ENCODE measurements at places on chromosomes 3 and 15. TPM values are rescaled to one million over a fixed set of nuclear protein-coding genes. Genes with fewer than 3 reads are reported as not detected.

GRCh38 chr3:127206611-127207516 lies 13.9 kb downstream of the PRR23E start:
- DNase-seq, result no peak

- DNase-seq, result no peak
These were observed 355.3 kb upstream of the ZNF385D start for GRCh38 chr3:22106213-22106896.

DNA sequence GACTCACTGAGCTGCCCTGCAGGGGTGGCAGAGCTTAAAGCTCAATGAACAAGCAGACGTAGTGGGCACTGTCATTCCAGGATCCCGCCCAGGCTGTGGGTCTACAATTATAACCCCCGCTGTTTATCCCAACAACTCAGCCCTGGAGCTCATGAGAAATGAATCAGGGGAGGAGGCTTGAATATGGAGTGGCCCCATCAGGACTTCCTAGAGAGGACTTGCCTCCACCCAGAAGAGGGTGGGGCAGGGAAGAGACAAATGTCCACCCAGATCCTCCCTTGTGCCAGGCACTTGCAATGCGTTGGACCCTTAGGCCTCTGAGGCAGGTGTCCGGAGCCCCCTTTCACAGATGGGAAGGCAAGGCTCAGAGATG lies 33.0 kb downstream of the SLC6A20 start:
- DNase-seq, result no peak

GRCh38 chr3:57046101-57046765 lies 14.2 kb upstream of the SPATA12 start:
- no peak for DNase-seq

GRCh38 chr3:192875971-192876565 lies 41.6 kb downstream of the MB21D2 start:
- peak; percentile 59 for DNase-seq

DNA sequence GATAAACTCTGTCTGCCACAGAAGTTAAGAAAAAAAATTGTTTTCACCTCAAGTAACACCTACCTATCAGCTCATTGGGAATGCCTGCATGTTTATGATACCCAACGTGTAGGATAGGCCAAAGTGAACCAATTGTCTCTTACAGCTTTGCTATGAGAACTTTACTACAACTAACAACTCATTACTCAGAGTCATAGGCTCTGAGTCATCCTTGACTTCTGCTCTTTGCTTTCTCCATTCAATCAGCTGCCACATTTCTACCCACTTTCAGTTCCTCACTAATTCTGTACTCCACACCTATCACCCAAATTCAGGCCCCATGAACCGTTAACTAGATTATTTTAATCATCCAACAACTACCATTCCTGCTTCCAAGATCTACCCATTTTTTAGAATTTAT lies 843.9 kb downstream of the TUSC7 start:
- DNase-seq, result peak; percentile 68

- DNase-seq, result no peak
These were observed 51.7 kb downstream of the UBP1 start for GRCh38 chr3:33388374-33389100.

DNA sequence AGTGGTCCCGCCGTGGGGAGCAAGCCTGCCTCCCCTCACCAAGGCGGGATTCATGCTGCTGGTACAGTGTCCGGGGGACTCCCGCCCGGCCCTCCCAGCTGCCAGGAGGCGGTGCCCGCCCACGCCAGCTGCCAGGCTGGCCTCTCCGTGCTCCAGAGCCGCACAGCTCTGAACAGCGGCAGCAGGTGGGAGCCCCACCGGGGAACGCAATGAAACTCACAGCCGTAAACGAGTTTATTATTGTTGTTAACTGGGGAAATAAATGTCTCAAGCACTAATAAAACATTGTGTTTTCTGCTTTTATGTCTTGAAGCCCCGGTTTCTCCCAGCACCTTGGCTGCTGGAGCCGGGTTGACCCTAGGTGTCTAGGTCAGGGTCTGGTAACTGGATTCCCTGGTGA lies 317.7 kb upstream of the TLE3 start:
- no peak for DNase-seq

GRCh38 chr3:179196098-179196497 lies 47.9 kb downstream of the PIK3CA start:
- DNase-seq, result peak; percentile 86

DNA sequence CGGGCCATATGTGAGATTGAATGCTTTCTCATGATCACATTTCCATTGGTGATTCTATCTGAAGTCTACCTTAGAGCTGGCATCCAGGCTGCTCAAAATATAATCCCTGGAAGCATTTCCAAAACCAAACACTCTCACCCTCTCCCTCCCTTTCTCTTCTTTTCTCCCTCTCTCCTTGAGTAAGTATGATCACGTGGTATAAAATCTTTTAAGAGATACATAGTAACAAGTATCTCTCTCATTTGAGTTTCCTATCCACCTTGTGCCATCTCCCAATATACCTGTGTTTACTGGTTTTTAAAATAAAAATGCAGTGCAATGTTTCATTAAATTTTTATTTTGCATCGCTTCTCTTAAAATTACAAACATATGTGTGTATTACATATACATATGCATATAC lies 350.9 kb upstream of the KCNH8 start:
- DNase-seq, result no peak

GRCh38 chr3:30764891-30765290 lies 129.6 kb downstream of the GADL1 start:
- no peak for DNase-seq

DNA sequence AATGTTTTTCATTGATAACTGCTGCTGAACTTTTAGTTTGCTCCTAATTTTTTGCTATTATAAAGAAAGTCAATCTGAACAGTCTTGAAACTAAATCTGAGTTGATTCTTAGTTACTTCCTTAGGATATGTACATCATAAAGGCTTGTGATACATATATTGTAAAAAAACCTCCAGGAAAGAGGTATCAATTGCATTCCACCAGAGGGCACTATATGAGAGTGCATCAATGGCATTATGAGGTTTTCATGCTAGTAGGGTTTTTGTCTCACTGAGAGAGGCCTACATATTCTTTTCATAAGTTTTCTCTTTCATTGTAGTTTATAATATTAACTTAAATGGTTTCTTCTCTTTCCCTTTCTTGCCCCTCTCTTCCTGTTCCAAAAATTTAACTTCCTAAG lies 46.9 kb downstream of the PIK3R4 start:
- peak; percentile 37 for DNase-seq

DNA sequence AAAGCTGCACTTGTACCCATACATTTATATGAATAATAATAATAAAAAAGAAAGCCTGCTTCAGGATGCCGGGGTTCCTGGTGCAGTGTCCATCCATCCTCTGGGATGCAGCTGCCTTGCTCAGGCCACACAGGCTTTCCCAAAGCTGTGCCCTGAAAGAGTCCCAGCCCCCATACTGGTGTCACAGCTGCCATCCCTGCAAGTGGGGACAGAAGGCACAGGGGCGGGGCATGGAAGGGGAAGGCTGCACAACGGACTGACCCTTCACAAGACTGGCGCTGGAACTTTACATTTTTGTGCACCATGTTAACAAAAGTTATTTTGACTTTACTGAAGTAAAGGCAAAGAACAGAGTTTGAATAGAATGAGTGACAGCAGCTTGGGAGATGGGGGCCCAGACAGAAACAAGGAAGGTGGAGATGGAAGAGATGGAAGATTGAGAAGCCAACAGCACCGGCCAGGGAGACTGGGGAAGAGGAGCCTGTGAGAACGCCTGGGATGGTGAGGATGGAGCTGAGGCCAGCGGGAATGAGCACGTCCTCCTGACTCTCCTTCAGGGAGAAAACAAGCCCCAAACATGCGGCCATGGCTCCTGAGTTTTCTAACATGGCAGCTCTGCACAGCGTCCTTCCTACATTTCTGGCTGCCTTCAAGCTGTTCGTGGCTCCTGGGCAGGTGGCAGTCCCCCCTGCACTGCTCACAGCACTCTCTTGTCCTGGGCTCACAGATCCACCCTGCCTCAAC lies 73.1 kb downstream of the ABTB1 start:
- no peak for DNase-seq

DNA sequence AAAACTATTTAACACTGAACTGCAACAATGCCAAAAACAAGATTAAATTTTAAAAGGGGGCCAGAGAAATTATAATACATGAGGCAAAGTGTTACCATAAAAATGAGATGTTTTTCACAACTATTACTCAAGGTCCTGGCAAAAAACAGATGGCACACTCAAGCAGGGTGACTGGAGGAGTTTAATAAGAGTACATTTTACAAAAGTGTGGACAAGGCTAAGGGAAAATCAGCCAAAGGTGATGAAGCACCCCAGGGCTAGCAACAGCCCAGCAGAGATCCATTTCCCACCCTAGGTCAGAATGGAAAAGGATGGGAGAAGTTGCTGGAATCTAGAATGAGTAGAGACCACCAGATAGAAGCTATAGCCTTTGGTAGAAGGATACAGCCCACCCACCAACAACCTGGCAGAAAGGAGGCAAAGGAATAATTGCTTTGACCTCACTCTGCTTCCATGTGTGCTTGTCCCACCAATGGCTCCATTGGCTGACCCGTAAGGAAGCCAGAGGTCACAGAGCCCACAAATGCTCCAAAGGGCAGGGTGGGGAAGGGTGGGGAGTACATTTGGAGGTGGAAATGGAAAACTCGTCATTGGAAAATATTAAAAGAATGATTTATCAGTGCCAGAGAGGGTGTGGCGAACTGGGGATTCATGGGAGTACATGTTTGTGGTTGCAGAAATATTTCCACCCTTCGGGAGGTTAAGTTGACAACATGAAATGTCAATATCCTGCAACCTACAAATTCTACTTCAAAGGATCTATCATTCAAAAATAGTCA lies 161.0 kb upstream of the UBE2E2 start:
- no peak for DNase-seq

- DNase-seq, result no peak
These were observed 765.0 kb downstream of the IGSF11 start for GRCh38 chr3:118269537-118270125.

- no peak for DNase-seq
These were observed 121.1 kb downstream of the MEX3B start for GRCh38 chr15:81924729-81925128.

DNA sequence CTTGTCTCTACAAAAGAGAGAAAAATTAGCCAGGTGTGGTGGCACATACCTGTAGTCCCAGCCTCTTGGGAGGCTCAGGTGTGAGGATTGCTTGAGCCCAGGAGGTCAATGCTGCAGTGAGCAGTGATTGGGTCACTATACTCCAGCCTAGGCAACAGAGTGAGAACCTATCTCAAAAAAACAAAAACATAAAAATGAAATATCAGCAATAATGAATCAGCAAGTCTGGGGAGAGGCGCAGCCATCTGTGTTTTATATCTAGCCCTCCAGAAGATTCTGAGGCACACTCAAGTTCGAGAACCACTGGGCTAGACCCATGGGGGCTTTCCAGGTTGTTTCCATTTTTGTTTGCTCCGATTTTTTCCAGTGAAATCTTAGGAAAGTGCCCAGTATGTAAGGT lies 88.1 kb upstream of the BCL6 start:
- DNase-seq, result no peak

GRCh38 chr3:153291059-153291685 lies 129.1 kb downstream of the RAP2B start:
- DNase-seq, result peak; percentile 38

GRCh38 chr15:74339371-74339770 lies 28.1 kb downstream of the CYP11A1 start:
- no peak for DNase-seq

DNA sequence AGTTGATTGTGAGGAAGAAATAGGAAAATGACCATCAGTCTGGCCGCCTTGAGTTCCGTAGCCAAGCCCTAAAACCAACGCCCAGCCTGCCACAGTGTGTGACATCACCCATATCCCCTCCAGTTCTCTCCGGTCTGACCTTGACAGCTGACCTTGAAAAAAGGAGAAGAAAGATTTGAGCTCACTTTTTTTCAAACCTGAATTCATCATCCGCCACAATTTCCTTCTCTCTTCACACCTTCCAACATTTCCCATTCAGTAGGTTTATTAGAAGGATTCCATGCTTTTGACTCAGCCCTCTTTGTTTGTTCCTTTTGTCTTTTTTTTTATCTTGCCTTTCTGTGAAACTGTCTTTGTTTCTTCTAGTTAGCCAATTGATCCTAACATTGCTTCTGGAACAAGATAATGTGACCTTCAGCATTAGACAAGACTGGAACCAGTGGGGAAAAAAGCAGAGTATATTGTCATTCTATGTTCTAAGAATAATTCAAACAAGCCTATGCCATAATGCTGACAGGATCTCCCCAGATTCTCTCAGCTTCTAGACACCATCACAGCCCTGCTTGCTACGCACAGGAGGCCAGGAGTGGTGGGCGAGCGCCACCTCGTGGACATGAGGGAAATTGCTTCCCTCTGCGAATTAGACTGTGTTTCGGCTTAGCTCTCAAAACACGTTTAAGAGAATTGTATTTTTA lies 283.1 kb downstream of the FGF12 start:
- peak; percentile 52 for DNase-seq

DNA sequence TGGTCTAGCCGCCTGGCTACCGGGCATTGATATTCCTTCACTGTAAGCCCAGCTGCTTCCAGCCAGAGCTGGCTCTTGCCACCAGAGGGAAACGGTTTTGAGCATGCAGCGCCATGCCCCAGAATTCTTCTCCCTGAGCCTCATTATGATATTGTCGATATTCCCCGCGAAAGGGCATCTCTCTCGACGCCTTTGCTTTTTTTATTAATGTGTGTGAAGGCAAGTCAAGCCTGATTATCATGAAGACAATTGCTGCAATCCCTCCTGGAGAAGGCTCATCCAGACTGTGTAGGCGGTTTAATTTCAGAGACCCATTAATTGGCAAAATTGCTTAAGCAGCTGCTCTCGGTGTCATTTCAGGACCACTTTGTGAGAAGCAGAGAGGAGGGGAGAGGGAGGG lies 321.2 kb upstream of the TLE3 start:
- no peak for DNase-seq

Gene MESP2
- total RNA-seq, result 0.99 TPM

Gene CPLX3
- total RNA-seq, result not detected

Gene DCLK3
- total RNA-seq, result under 0.01 TPM

Gene FOXB1
- not detected for total RNA-seq

Gene CCR9
- not detected for total RNA-seq

Measured in fibroblast of lung (primary cell).